ENCODE measurements at places on chromosomes 7 and 10.
A peak's percentile ranks its signal among the peaks of the same experiment; 100 is the strongest.

DNA sequence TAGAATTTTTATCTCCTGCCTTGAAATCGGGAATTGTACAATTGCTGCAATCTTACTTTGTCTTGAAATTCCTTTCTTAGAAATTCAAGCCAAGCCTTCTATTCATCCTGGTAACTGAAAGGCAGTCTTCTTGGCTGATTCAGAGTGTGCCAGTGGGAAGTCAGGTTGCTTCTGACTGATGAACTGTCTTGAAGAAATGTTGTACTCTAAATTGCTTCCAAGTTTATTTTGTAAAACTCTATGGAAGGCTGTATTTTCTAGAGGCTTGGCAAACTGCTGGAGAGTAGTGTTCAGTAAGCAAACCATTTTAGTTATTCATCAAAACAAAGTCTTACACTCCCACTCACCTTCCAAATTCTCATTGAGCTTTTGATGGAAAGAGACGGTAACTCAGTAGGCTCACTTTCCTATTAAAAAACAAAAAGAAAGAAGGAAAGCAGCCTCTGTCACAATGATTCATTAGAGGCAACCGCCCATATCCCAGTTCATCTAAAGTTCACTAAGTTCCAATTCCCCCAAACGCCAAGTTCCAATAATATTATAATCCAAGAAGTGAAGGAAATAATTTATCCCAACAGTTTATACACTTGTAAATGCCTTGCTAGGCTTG lies 187.9 kb upstream of the MALRD1 start:
- no peak for DNase-seq

DNA sequence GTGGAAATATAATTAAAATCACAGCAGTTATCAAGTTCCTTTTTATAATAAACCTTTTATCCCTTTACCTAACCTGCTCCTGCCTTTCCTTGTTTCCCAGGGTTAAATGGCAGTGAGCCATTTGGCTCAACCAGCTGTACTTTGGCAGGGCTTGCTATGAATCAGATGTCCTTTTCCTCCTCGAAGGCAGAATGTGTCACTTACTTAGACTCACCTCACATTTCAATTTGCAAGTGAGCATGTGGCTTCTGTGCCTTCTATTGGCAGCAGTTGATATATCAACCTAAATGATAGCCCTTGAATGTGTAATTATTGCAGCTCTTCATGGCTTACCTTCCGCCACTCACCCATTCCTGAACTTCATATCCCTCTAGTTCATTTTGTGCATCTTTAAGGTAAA lies 301.7 kb downstream of the CSTF2T start:
- no peak for DNase-seq

GRCh38 chr7:40859076-40859475 lies 724.3 kb downstream of the SUGCT start:
- no peak for DNase-seq

GRCh38 chr10:95559896-95560277 lies 1.3 kb downstream of the SORBS1 start:
- DNase-seq = no peak

- no peak for DNase-seq
Measured at GRCh38 chr7:25882151-25882773, 269.7 kb upstream of the NFE2L3 start.

DNA sequence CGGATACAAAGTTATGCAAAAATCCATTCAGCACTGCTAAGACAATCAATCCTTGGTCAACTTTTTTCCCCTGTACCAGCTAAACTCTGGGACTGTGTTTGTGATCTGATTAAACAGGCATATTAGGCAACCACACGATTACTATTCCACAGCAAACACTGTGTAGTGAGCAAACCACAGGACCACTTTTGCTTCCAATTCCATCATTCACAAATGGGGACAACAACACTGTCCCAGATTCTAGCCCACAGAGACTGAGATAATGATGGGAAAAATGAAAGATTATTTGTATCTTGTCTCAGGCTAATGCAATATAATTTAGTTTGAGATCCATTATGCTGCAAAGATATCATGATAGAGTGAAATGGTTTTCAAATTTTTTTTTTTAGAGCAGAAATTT lies 163.7 kb upstream of the AOAH start:
- no peak for DNase-seq

DNA sequence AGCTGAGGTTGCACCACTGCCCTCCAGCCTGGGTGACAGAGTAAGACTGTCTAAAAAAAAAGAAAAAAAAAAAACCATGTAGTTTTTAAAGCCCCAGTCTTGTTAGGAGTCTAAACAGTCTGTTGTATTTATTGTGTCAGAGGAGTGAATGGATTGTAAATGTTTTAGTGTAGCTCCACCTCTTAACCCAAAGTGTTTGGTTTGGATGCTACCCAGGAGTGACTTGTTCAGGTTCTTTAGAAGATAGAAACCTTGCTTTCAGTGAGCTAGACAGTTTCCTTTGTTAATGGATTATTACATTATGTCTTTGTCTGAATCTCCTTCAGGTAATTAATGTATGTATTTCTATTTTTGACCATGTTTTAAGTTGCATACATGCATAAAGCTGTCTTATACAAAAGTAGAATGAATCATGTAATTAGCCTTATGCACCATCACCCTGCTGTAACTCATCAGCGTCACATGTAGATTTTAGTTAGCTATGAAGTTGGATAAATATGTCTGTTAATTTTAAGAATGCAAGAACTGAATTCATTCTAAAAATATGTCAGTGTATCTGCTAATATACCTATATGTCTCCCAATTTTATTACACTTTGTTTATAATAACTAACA lies 97.7 kb downstream of the TAF3 start:
- no peak for DNase-seq

DNA sequence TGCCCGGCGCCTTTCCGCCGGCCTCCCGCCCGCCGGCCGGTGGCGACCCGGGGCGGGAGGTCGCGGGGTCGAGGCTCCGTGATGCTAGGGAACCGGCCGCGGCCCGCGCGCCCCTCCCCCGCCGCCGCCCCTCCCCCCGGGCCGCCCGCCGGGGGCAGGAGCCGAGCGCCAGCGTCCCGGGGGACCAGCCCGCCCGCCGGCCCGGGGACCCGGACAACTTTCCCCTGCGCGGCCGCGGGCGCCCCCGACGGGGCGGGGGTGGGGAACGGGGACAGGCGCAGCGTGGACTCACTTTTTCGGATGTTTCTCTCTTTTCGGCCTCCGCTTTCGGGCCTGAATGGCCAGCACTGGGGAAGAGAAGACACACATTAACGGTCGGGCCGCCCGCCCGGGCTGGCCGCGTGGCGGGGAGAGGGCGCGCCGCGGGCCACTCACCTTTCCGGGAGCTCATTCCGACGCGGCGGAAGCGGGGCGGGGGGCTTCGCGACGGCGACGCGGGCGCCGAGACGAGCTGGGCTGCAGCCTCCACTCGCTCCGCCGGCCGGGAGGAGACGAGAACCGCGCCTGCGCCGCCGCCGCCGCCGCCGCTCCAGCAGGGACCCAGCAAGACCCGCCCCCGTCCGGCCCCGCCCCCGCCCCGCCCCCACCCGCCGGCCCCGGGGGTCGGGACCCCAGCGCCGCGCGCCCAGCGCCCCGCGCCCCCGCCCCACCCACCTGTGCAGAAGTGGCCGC lies at the start of gene SRPK2:
SRPK2 (minus strand) TSS at position 566 of the 732 bp plus-strand sequence.
- peak; percentile 57 for DNase-seq

DNA sequence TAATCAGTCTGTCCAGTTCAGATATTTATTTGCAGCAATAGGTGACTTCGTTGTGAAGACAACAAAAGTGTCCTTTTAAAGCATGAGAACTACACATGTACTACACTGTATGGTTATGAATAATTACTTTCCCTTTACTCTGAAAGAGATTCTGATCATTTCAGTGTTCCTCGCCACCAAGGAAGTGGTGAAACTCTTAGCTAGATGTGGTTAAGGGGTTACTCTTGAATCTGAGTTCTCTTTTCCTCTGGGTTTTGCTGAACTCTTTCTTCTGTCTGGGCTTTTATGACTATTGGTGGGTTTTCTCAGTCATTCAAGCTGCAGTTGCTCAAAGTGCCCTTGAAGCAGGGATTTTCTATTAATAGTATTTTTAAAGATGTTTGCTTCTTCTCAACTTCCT lies 127.9 kb upstream of the SEM1 start:
- no peak for DNase-seq

DNA sequence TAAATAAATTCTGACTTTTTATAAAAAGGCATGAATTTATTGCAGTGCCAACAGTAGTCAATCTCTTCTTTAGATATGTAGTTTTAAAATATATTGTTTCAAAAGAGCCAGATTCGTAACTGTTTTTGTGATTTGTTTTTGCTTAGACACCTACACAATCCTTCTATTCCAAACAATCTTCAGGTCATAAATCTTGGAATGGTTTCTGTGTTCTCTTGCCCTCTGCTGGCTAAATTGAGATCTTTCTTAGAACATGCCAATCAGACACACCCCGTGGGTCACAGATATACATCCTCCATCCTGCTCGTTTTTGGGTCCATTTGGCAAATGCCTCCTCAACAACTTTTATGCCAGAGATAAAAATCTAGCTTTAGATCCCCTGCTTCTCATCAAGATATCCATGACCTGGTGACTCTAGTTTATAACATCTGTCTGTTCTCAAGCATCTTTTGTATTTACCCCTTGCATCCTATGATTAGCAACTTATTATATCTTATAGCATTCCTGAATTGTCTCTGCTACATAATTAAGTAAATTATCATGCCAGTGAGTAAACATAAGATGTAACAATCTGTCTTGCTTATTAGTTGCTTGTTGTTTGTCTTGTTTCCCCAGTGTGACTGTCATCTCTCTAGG lies 35.3 kb upstream of the IFRD1 start:
- DNase-seq = no peak

GRCh38 chr10:80532571-80532970 lies 5.1 kb upstream of the SH2D4B start:
- DNase-seq = no peak

GRCh38 chr7:45625714-45626440 lies 51.7 kb downstream of the ADCY1 start:
- DNase-seq = no peak

- no peak for DNase-seq
Measured at GRCh38 chr10:118470470-118470869, 125.0 kb downstream of the PRLHR start.

GRCh38 chr7:158409816-158410330 lies 177.8 kb downstream of the PTPRN2 start:
- no peak for DNase-seq

GRCh38 chr7:106542550-106543220 lies 118.3 kb downstream of the CCDC71L start:
- DNase-seq = peak; percentile 15

GRCh38 chr7:106070201-106070551 lies 41.9 kb downstream of the SYPL1 start:
- DNase-seq = no peak

DNA sequence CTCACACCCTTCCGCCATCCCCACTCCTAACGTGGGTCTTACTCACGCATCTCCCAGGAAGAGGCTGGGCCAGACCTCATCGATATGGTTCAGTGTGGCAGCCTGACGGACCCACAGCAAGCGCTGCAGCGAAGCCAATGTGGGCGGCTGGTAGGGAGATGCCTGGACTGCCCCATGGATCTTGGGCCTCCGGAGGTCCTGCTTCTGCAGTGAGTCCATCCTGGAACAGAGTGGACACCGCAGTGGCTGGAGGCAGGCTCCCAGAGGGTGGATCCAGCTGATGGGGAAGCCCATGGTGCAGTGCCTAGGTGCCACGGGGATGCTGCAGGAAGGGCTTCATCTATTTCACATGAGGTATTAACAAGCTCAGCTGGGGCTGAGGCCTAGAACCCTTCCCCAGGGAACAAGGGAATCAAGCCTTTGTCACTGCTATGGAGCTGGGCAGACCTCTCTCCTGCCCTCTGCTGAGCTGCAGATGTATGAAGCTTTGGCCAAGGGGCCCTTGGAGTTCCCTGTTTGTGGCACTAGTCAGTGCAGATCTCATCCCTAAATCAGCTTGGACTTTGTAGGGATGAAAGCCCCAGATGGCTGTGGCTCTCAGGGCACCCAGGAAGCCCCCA lies 13.7 kb upstream of the SAMD8 start:
- no peak for DNase-seq

DNA sequence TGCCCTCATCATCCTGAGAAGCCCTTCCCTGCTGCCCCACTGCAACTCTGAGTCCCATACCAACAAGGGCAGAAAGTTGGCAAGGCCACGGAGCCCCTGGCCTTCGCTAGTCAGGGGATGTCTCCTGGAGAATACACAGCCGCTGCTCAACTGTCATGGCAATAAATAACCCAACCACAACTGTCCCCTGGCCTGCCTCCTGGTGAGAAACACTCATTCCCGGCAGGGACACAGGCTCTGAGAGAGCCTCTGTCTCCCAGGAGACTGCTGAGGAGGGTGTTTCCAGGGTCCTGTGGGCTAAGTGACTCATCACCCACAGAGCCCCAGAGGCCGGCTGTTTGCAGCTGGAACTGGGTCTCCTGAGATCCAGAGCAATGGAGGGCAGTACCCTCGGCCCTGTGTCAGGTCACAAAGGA lies 354.1 kb downstream of the TNS3 start:
- no peak for DNase-seq

GRCh38 chr10:121106611-121107010 lies 255.4 kb downstream of the WDR11 start:
- no peak for DNase-seq

DNA sequence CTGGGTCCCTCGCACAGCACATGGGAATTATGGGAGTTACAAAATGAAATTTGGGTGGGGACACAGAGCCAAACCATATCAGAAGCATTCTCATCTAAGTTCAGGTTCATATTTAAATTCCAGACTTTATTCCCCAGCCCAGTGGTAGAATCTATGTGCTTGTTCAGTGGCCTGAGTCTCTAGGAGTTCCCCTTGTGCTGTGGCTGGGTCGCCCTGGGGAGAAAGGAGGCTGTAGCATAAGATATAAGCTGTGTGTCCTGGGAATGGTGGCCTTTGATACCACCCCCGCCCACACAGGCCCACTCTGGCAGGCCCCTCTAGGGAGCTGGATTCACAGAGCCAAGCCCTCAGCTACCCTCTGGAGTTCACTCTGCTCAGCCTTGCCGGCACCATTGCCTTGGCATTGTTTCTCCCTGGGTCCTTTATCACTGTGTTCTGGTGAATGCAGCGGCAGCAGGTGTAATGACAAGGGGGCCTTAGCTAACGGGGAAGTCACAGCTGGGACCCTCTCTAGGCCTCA lies 64.2 kb downstream of the MINDY4 start:
- DNase-seq = no peak

- no peak for DNase-seq
Measured at GRCh38 chr7:139297795-139298194, 43.3 kb upstream of the FMC1 start.

- DNase-seq = no peak
Measured at GRCh38 chr10:79346012-79346340, 1.3 kb upstream of the PPIF start.

- DNase-seq = no peak
Measured at GRCh38 chr7:27897441-27897847, 157.5 kb downstream of the TAX1BP1 start.

- DNase-seq = no peak
Measured at GRCh38 chr7:26792576-26792975, 71.8 kb downstream of the SKAP2 start.

DNA sequence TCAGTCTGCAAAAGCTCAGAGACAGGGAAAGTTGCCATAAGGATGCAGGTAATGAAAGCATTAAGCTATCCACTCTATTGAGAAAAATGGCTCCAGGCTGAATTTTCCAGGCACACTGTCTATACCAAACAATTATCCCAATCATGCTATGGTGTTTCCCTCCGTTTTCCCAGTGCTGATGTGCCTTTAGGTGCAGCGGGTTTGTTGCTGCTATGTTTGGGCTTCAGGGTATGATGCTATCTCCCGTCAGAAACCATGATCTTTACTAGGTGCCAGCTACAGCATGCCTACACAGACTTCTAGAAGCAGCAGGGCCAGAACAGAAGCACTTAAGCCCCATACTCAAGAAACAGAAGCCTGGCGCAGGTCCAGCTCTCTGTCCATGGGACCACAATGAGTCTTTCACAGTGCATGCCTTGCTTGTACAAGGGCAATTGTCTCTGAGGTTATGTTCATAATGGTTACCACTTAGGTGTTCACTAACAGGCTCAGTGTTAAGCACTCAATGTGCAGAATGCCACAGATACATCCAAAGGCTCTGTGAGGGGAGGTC lies 19.4 kb downstream of the STEAP1B start:
- no peak for DNase-seq

All from effector memory CD4-positive, alpha-beta T cell (primary cell).